Fibroblast of villous mesenchyme (primary cell): ENCODE measurements at places on chromosomes 16 and 17.
A peak's percentile ranks its signal among the peaks of the same experiment; 100 is the strongest.

- DNase-seq, result no peak
These were observed 31.2 kb upstream of the CD300E start for GRCh38 chr17:74654742-74655141.

DNA sequence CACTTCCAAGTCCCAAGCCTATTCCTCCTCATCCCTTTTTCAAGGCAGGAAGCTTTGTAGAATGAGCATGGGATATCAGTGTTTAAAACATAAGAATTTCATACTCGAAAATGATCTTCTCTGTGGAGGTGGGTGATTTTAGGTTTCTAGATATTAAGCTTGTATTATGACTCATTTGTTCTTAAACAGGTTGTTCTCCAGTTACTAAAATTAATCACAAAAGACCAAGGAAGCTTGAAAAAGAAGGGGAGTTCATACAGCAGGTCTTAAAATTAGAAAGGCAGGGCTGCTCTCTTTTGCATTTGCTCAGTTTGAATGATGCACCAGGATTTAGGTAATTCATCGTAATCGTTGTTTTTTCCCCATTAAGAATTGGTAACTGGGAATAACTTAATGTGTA is 208.7 kb downstream of the PRKCA start:
- no peak for DNase-seq

DNA sequence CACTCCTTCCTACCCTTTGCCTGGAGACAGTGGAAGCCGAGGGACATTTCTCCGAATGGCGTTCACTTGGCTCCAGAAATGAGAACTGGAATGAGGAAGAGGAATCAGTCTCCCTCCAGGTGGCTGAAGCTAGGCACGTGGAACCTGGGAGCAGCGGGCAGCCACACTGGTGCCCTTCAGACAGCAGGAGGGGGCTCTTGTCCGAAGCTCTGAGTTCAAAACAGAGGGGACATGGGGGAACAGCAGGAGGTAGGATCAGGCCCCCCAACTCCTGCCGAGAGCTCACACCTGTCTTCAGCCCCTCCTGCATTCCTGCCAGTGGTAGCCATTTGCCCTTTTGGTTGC is 41.5 kb downstream of the TMEM235 start:
- no peak for DNase-seq

DNA sequence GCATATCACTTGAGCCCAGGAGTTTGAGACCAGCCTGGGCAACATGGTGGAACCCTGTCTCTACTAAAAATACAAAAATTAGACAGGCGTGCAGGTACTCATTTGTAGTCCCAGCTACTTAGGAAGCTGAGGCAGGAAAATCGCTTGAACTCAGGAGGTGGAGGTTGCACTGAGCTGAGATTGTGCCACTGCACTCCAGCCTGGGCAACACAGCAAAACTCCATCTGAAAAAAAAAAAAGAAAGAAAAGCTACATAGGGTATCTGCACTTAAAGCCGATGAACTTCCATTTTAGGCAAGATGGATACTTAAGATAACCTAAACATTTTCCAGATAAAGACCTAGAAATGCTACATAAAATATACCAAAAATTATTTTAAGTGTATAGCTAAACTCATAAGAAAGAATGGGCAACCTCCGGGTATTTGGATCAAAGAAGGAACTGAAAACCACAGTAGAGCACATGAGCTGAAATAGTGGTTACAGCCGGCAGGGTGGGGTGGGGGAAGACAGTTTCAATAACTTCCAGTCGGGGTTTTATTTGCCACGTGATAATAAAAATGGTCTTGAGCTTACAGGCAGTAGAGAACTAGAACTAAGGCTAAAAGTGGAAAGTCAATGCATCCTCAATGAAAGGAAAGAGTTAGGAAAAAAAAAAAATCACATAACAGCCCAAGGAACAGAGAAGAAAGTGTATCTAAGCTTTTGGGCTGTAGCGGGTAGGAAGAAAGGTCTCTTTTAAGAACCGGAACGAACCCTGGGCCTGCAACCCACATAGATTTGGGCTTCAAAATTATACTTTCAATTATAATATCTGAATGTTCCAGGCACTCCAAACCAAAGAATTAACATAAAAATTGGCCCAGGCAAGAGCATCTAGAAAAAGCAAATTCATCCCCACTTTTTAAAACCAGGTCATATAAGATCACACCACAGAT is 53.1 kb downstream of the CFDP1 start:
- peak; percentile 20 for DNase-seq

DNA sequence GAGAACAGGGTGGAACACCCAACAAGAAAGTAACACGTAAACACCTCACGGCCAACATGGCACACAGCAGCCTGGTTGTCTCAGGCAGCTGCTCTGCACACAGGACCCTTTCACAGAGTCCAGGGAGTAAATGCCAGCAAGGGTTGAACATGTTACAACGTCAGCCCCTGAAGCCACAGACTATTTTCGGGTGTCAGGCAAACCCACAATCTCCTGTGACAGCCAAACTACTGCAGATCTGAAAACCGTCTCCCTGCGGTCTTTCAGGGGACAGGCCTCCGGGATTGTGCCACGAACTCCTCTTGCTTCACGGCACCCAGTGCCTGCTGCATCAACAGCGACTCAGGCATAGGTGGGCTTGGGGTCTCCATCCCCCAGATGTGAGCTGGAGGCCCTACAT is 127.7 kb downstream of the XYLT1 start:
- no peak for DNase-seq

DNA sequence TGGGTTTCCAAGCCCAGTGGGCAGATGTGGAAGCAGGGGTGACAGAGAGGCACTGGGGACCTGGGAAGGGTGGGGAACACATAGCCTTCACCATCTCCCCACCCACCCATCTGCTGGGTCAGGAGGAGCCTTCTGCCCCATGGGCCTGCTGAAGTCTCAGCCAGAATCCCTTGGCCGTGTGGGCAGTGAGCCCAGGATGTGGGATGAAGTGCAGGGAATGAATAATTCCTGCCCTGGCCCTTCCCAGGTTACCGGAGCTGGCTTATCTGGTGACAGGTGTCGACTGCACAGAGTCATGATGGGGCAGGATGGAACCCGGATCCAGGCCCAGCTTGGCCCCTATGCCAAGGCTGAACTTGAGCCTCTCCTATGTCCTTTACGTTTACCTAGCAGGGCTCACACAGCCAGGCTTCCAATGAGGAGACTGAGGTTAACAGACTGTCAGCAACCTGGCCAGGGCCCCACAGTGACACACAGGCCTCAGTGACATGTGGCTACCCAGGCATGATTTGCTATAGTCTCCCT is 17.5 kb downstream of the ATP2A3 start:
- DNase-seq, result no peak

DNA sequence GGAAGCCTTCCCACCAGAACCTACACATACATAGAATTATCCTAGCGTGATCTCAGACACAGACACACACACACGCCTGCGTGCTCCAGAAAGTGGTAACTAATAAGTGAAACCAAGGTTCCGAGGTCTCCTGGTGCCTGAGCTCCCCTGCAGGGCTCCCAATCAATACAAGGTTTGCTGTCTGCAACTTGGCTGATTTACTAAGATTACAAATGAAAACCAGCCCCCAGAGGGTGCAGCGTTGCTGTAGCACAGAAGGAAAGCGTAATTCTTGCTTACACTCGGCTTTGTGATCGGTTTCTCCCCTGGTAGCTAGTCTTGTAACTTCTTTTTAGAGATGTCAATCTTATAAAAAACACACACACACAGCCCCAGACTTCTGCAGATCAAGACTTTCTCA is 334.1 kb upstream of the XYLT1 start:
- no peak for DNase-seq

DNA sequence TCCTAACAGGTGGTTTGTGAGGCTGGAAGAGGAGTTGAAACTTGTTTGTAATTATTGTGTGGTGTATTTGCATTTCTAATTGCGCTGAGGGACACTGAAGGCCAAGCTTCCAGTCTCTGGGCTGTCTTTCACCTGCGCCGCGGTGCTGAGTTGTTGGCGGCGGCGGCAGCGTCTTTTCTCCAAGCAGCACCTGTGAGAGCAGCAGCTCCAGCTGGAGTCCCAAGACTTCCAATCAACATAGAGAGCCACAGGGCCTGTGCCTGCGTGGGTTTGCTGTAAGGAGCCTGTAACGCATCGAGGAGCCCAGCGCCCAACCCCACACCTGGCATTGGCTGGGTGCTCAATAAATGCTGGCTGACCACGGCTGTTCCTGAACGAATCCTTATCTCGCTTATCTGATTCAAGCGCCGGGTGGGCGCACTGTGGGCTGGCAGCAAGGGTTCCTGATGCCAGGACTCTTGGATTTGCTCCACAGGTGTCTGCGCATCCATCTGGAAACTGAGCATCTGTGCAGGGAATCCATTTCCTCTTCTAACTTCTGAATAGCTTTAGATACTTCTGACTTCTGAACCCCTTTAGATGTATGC is 138.1 kb downstream of the ASIC2 start:
- DNase-seq, result no peak

DNA sequence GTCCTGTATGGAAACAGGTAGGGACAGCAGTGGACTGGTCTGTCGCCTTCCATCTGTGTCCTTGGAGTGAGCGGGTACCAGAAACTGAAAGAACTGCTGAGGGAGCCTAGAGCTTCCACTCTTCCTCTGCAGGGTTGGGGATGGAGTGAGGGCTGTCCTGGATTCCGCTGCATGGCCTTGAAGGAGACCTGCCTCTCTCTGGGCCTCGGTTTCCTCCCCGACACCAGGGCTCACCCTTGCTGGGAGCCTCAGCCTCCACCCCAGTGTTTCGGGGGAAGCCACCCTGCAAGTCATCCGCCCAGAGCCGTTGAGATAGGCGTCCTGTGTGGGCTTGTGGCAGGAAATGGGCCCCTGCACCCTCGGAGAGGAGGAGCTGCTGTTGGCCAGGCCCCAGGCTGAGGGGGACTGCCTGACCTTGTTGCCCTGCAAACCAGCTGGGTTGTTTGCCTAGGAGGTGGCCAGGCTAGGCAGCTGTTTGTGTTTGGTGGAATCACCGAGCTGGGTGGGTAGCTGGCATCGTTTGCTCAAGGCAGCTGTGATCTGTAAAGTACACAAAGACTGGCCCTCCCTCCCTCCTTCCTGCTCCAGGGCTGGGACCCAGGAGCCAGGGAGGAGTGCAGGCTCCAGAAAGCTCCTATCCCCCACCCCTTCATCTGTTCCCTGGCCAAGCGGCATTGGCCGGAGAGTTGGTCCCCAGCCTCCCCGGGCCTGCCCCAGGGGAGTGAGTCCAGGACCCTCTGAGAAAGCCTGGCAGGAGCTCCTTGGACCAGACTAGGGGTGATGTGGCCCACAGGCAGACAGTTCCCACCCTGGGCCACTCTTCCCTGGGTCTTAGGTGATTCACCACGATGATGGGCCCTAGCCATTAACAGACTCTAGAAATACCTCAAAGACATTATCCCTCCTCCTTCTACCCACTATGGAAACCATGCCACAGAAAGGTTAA is 1.3 kb downstream of the RAB37 start:
- no peak for DNase-seq

- no peak for DNase-seq
These were observed 6.0 kb downstream of the IL34 start for GRCh38 chr16:70652322-70652721.

DNA sequence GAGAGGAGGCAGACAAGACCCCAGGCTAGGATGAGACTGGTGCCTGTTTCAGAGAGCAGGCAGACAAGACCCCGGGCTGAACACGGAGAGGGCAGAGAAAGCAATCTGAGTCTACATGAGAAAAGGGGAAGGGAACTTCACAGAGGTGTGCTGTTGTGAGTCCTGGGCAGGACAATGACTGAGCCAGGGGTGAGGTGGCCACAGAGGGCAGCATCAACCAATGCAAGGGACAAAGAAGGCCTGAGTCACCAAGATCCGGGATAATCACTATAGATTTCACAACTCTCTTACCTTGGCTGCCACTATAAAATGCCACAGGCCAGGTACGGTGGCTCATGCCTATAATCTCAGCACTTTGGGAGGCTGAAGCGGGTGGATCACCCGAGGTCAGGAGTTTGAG is 89.0 kb downstream of the SLC39A11 start:
- DNase-seq, result no peak

- DNase-seq, result no peak
These were observed 22.7 kb downstream of the YWHAE start for GRCh38 chr17:1377334-1377733.

DNA sequence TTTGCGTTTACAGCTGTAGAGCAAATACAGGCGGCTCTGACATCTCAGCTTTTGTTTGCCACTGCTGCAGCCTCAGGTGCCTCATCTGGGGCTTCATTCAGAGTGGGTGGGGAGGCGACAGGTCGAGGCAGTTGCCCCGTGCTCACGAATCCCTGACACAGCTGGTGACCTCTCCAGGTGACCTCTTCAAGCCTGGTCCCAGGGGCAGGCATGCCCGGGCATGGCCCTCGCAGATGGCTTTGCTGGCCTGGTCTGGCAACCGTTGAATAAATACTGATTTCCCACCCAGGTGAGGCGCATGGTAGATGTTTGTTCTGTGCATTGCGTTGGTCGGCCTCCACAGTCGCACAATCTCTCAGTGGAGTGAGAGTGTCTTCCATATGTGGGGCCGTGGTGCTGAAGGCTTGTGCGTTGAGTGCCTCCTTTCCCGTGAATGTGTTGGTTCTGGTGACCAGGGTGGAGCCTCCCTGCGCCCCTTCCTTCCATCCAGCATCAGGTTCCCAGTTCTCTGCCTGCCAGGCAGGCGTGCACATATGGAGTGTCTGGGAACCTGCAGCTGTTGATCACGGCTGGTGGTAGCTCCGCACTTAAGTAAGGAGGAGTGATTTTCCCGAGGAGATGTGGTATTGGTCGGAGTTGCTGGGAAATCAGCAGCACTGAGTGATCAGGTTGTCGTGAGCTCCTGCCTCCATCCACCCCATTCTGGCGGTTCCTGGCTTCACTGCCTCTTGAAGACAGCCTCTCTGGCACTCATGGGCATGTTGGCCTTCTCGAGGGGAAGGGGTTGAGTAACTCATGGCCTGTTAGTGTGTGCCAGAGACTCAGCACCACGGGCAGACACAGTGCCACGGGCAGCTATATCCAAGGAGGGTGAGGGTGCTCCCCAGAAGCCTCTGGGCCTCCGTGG is 149.7 kb downstream of the RPTOR start:
- DNase-seq, result no peak

- no peak for DNase-seq
These were observed 53.5 kb downstream of the PARN start for GRCh38 chr16:14576532-14576931.

GRCh38 chr17:20611309-20611708 is 31.8 kb downstream of the CDRT15L2 start:
- no peak for DNase-seq

- peak; percentile 40 for DNase-seq
These were observed 37.6 kb downstream of the ZNF750 start for GRCh38 chr17:82802075-82802780.

- peak; percentile 97 for DNase-seq
These were observed 3.4 kb downstream of the MAP2K3 start for GRCh38 chr17:21287703-21288449.

- no peak for DNase-seq
These were observed 30.0 kb upstream of the CLEC18A start for GRCh38 chr16:69921127-69921526.
